GDM1 (cell line): ENCODE measurements at places on chromosomes 12 and 14.
A peak's percentile ranks its signal among the peaks of the same experiment; 100 is the strongest.

GRCh38 chr14:77306416-77306815, 14.3 kb downstream of the POMT2 start:
- DNase-seq = no peak

- DNase-seq = no peak
Measured at GRCh38 chr14:60067882-60068281, 23.8 kb upstream of the PCNX4 start.

DNA sequence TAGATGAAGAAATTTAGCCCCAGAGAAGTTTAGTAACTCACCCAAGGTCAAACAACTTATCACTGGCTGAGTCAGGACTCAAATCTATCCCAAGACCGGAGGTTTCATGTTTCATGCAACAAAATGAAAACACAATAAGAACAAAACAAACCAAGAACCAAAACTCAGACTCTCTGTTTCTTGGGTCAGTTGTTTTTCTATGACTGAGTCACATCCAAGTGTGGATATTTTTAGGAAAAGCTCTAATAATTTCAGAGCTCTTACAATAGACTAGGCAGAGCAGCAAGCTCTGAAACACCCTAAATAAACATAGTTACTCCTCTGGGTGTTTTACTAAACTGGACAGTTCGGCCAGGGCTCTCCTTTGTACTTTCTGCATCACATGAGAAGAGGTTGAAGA, 87.6 kb upstream of the PRB2 start:
- no peak for DNase-seq

DNA sequence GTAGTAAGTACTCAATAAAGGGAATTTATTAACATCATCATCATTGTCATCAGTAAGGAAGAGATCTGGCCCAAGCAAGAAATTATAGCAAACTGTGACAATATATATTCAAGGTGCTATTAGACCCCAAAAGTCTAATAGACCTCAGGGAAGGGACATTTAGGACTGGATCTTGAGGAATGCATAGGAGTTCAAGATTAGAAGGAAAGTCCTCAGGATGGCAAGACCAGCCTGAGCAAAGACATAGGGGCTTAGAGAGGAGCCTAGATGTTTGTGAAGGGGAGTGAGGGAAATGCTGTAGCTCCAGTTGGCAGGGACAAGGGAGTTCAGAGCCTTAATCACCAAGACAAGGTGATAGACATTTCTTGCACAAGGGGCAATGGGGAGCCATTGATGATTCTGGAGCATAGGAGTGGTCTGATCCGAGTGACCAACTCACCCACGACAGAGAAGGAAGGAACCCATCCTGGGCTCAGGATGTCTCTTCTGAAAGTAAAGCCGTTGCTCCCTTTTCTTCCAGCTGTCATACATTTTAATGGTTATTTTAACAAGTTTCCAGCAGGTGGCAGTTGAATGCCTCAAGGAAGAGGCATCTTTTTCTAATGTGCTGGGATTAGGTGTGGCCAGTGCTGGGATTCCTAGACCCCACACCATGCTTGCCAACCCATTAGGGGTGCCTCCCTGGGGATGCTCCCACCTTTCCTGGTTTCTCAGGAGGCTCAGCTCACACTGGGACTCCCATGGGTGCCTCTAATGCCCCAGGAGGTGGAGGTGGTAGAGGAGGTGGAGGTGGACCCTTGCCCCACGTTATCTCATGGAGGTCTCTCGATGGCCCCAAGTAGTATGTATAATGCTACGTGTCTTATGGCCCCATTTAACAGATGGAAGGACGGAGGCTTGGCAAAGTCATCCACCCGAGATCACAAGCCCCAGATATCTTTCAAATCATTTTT, 37.8 kb downstream of the PHETA1 start:
- DNase-seq = peak; percentile 39

DNA sequence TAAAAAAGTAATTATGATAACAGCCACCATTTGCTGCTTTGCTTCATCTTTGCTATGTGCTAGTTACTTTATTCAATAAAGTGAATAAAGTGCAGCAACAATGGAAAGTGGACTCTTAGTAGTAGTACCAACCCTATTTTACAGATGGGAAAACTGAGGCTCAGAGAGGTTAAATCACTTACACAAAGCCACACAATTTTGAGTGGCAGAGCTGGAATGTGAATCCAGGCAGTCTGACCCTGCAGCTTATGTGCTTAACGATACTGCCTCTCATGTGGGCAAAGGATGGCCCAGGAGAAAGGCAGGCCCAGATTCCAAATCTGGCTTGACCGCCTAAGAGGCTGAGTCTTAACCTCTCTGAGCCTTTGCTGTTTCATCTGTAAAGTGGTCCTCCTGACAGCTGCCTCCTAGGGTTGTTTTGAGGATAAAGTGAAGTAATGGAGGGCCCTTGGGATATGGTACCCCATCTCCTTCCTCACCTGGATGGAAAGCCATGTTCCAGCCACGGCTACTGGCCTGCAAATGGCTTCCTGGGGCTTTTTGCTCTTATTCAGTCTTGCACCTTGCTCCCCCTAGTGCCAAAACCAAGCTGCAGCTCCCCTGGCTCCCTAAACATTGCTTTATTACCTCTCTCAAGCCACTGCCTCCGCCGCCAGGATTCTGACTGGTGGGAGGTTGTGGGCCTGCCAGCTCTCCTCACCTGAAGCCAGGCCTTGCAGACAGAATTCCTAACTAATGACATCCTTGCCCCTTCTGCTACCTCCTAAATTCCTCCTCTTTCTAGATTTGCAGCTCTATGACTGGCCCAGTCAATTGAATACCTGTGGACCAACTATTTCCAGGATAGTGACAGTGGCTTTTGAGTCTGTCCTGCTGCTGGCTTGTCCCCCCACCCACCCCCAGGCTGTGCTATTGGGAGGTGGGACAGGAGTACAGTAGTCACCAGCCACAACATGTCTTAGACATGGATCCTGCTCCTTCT, 283.3 kb upstream of the PWP1 start:
- no peak for DNase-seq
